ENCODE measurements at places on chromosomes 2 and 18.

- DNase-seq = no peak
Observed at GRCh38 chr2:218434456-218434855, 15.5 kb downstream of the VIL1 start.

- no peak for DNase-seq
Observed at GRCh38 chr18:50042611-50043010, 152.3 kb downstream of the MYO5B start.

- no peak for DNase-seq
Observed at GRCh38 chr2:158975271-158975921, 7.0 kb downstream of the TANC1 start.

DNA sequence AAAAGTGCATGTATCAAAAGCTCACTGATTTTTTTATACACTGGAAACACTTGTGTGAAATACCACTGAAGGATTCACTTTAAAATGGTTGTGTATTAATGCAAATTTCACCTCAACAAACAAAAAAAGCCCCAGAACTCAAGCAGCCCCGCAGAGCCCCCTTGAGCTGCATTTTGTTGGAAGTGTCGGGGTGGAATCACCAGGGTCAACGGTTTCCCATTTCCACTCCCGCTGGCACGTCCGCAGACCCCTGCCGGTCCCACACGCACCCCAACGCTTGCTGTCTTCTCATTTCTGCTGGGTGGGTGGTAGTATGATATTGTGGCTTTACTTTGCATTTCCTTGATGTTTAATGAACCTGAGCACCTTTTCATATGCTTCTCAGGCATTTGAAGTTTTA is 239.7 kb downstream of the FAM210A start:
- no peak for DNase-seq

- no peak for DNase-seq
Observed at GRCh38 chr2:73933194-73933593, 6.5 kb downstream of the DGUOK start.

DNA sequence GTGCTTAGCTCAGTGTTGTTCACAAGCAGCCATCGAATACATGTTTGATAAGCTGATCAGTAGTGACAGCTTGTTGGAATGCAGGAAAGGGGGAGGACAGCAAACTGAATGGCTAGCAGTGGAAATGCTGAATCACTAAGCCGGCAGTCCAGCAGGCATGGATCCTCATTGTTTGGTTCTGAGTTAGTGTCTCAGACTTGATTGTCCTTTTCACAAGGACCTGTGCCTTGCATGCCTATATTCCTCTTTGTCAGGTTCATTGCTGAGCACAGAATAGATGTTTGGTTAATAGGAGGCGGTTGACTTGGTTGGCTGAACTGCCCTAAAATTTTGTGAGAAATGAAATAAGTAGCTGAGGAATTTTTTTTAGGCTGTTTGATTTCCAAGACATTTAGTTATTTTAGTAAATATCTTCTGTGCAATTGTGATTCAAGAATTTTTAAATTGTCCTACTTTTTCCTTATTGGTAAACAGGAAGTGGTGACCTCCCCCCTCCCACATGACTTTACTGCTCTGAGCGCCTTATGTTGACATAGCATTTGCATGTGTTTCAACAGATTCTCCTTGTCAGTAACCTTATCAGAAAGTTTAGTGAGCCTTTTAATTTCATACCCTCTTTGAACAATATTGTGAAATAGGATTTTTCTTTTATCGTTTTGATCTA is 21.4 kb upstream of the STON1 start:
- DNase-seq = no peak

- no peak for DNase-seq
Observed at GRCh38 chr2:7660816-7661215, 743.6 kb downstream of the RNF144A start.

DNA sequence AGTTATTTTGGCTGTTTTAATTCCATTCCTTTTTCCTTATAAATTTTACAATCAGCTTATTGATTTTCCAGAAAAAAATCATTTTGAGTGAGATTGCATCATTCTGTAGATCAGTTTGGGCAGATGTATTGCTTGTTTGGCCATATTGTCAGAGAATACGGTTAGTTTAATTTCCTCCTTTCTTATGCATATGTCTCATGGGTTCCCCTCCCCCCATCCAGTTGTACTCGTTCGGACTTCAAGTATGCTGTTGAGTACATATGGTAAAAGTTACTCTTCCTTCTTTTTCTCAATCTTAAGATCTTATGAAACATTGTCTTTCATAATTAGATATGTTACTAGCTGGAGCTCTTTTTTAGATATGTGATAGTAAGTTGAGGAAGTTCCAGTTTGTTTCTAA is 131.2 kb upstream of the TTC27 start:
- no peak for DNase-seq

DNA sequence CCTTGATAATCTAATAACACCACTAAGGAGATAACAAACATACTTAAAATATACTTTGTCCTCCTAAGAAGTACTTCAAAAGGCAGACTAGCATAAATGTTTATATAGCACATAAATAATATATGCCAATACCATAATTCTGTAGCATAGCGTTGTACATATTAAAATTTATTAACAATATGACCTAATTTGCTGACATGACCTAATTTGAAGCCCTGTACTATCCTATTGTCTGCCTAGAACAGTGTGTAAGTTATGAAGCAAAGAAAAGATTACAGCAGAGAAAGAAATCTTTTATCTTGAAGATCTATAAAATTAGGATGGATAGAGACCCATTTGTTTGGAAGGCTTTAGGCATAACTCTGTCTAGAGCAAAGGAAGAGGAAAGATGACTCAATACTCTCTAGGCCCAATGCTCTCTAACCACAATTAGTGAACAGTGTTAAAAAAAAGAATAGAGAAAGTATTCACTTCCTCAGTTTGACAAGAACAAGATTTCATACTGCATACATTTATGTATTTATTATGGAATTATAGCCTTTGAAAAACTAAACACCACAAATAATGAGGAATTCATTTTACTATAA is 231.3 kb downstream of the ZRANB3 start:
- DNase-seq = no peak

- no peak for DNase-seq
Observed at GRCh38 chr2:6819668-6820067, 46.0 kb downstream of the CMPK2 start.

DNA sequence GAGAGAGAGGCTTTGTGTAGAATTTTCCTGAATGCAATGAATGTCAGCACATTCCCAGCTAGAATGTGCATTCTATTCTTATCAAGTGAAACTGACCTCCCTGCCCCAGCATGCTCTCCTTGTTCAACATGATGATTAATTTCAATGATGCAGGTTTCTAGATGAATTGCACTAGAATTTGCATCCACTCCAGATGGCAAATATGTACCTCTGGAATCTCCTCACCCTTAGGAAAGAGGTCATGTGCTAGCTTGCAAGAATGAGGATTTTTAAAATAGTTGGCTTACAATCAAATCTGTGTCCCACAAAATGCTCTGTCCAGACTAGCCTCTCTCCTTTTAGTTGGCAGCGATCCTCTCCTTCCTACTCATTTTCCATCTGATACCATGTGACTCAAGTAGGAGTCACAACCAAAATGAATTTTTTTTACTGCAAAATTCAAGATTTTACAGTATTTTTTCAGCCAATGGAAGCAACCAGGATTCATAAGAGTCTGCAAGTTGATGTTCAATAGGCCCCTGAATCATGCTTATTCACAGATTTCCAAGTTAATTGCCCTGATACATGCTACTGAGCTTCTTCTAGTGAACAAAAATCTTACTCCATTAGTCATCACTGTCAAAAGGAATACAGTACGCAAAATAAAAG is 21.0 kb upstream of the STAT4 start:
- peak; percentile 94 for DNase-seq

DNA sequence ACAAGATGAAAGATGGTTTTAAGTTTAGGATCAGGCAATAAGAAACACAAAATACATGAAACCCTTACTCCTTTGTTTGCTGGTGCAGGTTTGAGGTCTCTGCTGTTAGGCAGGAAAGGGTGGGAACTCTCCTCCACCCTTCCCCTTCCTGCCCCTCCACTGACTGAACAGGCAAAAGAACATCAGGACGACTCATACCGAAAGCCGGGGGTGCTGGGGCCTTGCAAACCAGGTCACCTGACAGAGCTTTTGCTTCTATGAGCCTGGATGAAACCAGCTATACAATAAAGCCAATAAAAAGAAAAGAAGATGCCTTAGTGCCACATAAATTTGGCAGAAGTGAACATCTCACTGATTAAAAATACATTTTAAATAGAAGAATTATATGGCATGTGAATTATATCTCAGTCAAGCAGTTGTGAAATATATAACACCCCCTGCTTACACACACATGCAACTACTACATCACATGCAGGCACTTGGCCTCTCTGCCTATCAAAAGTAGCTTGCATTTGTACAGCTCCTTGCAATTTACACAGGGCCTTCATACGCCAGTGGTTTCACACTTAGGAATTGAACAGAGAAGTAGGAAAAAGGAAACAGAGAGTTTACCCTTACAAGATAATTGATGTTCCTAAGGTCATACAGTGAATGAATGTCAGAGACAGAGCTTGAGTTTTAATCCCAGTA is 215.1 kb upstream of the TRIB2 start:
- no peak for DNase-seq

DNA sequence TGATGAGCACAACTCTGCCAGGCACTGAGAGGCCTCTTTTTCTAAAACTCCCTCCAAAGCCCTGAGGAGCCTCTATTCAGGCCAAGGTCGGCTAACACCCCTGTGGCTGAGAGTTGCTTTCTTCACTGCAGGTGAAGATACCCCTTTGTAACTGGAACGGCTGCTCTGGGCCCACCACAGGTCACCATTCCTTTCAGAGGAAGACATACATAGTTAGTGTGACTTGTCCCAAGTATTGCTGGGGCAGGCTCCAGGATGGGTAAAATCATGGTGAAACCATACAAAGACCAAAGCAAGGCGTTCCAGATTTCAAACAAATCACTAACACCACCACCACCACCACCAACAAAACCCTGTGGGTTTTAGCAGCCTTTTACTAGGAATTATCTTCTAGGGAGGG is 36.8 kb downstream of the CHST10 start:
- DNase-seq = no peak

GRCh38 chr2:225318440-225318839 is 81.1 kb upstream of the NYAP2 start:
- DNase-seq = no peak

DNA sequence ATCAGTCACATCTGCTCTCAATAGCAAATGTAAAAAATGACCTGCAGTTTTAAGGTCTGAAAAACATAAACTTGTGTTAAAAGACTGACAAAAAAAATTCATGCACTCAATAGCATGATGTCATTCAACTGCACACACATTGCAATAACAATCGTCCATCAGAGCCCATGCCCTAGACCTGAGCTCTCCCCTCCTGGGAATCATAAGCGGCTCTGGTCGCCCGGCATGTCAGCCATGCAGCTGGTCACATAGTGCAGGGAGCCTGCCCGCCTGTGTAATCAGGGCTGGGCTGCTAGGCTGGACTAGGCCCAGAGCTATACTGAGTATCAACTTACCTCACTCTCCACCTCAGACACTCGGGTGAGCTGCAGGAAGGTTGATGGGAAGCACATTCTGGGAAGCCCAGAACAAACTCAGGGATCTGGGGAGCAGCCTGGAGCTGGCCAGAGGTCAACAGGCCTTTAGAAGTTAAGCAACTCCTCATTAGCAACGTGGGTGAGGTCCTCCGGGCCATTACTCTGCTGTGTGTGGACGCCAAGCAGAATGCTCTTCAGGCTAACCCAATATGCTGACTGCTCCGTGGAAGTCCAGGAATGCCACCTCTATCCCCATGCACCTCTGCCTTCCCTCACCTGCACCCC is 165.5 kb downstream of the TTC32 start:
- DNase-seq = no peak

Data from HFF-Myc (cell line).